NCI-H146 (cell line): ENCODE measurements at places on chromosomes 7 and 10.

DNA sequence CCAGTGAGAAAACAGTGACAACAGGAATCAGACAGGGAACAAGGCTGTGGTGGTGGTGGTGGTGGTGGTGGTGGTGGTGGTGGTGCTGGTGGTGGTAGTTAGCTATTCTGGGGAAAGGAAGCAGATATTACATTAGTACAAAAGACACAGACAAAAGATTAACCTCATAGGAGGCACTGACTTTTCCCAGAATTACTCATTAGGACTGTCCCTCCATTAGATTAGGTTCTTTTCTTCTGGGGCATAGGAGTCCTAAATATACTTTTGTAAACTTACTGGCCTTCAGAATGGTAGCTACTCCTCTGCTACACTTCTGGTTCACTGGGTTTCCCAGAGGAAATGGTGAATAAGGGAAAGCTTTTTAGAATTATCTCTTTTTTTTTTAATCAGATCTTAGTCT is 156.6 kb upstream of the SEMA3D start:
- DNase-seq, result no peak

- DNase-seq, result no peak
Measured at GRCh38 chr10:89032141-89032891, 41.7 kb downstream of the FAS start.

DNA sequence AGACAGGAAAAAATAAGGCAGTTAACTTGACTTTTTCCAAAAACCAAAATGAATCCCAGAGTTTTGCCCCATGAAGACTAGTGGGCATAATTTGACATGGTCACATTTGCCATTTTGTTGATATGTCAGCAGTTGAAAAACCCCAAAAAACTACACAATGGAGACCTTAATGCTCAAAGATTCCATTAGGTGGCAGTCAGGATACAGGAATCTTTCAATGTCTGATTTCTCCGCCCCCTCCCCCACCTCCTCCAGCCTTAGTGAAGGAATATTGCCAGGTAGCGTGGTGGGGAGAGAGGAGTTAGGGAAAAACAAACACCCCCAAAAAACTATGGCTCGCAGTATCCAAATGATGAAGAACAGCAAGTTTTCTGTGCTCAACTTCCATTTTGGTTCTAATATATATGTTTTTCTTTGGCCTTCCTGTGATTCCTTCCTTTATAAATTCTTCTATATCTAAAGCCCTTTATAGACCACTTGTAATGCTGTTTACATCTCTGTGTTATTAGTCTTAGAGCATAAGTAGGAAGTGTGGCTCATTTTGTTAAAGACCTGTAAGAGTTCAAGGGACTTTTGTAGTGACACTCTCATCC is 6.7 kb upstream of the SMNDC1 start:
- peak; percentile 61 for DNase-seq

DNA sequence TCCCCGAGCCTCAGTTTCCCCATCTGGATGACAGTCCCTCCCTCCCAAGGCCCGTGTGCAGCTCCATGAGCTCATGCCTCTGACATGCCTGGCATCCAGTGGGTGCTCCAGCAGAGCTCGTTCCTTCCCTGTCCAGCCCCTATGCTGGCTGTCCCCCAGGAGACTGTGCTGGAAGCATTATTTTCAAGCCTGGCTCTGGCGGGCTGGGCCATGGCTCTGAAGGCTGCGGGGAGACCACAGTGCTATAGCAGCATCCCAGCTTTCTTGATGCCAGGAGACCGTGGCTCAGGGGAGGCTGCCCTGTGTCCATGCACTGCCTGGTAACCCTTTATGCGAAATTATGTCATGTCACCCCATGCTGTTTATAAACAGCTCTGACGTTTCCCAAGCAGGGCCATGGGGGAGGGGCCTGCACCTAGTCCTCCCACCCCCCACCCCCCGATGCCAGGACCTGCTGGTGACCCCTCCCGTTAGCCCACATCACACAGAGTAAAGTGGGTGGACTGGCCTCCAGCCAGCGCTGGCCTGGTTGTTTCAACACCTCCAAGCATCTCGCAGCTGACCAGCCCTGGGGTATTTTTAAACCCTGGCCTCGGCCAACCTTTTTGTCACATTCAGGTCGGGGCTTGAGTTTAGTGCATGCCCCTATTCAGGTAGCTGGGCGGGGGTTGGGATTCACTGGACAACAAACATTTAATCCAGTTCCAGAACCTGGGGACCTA is 105.9 kb upstream of the ZNF716 start:
- DNase-seq, result no peak

GRCh38 chr10:129004398-129004797 is 462.6 kb upstream of the MGMT start:
- no peak for DNase-seq

DNA sequence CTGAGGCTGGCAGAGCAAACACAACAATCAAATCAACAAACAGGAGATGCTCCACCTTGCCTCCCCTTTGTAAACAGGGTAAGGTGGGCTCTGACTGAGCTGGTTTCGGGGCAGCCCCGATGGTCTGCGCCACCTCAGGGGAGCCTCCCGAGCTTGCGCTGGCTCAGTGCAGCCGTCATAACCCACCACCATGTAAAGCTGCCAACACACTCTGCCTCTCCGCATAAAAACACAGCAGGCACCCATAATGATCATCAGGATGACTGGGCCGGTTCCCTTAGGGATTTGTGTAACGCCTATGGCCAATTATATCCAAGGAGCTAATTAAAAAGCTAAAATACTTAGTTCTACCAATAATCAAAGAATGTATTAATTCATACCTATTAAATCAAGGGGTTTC is 124.5 kb downstream of the PRPF18 start:
- peak; percentile 14 for DNase-seq

GRCh38 chr7:131737746-131738465 is 181.5 kb upstream of the PODXL start:
- DNase-seq, result no peak
